Activated CD8-positive, alpha-beta memory T cell treated with anti-CD3 and anti-CD28 coated beads, Interleukin-2, amount 10 ng/mL, durations not matched to agents 7 days and 5 days (primary cell): ENCODE measurements at places on chromosomes 2 and 18.

GRCh38 chr2:12430407-12431133 lies 286.2 kb upstream of the TRIB2 start:
- DNase-seq: no peak

DNA sequence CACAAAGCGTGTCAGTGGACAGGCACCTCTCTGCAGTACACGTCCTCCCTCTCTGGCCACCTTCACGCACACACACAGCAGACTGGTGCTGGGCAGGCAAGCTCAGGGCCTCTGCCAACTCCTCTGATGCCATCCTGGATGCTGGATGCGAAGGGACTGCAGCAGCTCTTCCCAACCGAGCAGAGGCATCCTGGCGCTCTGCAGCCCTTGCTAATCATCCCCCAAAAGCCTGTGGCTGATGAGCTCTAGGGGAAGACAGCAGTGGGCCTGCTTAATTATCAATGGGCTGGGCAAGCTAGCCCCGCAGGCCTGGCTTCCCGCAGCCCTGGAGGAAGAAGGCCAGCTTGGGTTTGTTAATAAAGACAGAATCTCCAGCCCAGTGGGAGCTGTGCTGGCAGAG lies 71.3 kb upstream of the TEX51 start:
- no peak for DNase-seq

- DNase-seq: no peak
These were observed 710 bp downstream of the LMAN2L start for GRCh38 chr2:96739076-96739632.

DNA sequence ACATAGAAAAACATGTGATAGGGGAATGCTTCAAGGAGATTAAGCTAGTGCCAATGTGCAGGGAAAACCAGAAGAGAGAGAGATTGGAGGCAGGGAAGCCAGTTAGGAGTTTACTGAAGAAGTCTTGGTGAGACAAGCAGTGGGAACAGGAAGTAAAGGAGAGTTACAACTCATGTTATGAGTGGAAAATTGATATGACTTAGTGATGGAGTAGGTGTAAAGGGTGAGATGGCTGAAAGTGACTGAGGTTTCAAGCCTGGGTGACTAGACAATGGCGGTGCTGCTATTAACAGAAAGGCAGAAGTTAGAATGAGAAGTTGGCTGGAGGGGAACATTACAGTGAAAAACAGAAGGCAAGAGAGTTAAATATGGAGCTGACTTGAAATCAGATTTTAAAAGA lies 16.5 kb downstream of the DOK1 start:
- no peak for DNase-seq

- DNase-seq: no peak
These were observed 23.4 kb upstream of the CREG2 start for GRCh38 chr2:101410746-101411145.

GRCh38 chr2:21046506-21046905 lies 2.6 kb upstream of the APOB start:
- DNase-seq: no peak

DNA sequence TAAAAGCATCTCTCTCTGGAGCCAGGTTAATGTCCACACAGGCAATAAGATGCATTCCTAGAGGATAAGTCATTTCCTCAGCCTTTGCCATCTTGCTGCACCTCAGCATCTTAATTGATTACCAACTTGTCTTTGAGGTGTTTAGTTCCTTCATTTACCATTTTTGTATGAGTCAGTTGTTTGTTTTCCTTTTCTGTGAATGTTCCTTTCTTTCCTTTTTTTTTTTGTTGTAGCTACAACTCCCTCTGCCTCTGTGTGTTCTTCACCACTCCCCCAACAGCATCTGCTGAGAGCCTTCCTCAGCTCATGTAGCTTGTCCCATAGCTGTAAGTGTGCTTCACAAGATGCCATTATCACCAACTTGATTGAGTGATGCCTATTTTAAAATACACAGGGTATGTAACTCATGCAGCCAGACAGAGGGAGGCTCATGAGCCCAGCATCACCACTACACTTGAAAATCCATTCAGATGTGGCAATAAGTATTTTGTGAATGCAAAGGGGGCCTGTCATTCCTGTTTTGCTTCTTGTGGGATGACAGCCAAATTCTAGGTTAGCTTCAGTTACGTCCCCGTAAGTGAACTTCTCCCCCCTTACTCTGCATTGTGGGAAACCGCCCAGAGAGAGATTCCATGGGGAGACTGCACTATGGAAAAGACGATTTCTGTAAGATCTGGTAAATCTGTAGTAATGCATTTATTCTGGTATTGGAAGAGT lies 315.9 kb upstream of the ZEB2 start:
- no peak for DNase-seq

DNA sequence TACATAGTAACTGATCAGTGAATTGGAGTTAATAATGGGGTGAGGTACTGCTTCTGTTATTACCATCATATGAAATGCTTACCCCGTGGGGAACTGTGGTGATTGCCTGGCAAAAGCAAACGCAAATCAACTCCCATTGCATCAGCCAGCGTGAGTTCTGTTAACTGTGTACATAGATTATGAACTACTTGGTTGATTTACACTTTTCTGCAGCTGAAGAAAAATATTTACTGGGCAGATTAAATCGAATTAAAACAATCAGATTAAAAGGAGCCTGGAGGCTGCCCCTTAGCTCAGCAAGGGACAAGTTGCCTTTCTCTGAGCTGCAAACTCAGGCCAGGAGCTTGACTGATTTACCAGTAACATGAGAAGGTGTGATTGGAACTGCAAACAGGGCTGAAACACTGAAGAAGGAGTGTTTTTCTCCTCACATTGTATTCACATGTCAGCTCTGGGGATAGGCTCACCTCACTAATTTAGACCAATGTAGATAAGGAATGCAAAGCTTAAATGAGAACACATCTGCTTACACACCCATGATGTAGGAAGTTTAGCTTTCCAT lies 220.1 kb downstream of the OSR1 start:
- no peak for DNase-seq

DNA sequence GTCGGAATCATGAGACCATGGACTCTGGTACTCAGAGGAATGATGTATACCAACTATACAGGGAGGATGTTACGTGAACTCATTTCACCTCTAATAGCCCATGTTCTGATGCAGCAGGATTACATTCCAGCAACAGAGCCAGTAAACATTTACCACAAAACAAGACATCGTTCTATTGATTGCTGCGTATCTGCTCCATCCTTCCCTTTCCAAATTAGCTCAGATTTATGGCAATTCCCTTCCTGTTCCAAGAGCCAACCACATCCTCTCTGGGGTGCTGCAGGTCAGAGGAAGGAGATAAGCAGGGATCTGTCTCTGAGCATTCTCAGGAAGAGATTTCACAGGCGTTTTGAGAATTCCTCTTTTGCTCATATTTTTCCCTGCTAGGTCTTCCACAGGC lies 98.3 kb downstream of the KLF7 start:
- DNase-seq: no peak

DNA sequence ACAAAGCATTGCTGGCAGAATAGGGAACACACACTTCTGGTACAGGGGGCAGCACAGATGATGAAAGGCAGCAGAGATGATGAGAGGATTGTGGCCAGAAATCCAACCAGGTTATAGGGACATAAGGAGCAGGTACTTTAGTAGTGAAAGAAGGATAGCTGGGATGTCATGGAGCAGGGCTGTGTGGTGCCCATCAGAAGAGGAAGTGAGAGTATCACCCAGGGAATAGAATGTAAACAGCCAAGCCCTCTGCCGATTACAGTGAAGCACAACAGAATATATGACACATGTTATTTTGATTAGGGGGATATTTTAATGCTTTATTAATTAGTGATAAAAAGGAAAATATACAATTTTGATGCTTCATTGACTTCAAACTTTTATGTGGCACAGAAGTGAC lies 883.4 kb upstream of the CDH2 start:
- DNase-seq: no peak

- no peak for DNase-seq
These were observed 39.5 kb downstream of the ADNP2 start for GRCh38 chr18:80148326-80149199.

DNA sequence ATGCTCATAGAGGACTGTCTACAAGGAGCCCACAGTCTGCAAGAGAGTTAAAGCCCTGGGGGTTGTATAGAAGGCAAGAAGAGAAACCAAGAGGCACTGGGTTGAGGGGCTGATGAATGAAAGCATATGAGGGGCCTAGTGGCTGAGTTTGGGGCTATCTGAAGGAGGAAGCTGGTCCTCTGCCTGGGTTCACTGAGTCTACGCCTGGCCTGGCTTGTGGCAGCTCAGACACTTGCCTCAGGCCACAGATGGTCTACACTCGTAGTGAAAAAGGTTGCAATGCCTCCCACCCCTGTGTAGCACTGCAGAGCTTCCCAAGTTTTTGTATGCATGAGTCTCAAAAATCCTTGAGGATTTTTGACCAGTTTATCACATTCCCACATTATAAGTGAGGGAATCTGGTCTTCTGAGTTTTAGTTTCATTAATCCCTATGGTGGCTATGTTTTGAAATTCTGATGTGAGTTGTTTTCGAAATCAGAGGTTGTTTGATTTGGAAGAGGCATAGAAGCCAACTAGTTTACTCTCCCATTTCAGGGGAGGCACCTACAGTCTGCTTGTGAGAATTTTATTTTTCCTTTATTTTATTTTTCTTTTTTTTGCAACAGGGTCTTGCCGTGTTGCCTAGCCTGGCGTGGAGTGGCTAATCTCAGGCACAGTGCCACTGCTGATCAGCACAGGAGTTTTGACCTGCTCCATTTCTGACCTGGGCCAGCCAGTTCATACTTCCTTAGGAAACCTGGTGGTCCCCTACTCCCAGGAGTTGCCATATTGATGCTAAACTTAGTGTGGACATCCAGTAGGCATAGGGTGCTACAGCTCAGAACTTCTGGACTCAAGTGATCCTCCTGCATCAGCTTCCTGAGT lies 10.0 kb downstream of the MYCN start:
- DNase-seq: no peak

DNA sequence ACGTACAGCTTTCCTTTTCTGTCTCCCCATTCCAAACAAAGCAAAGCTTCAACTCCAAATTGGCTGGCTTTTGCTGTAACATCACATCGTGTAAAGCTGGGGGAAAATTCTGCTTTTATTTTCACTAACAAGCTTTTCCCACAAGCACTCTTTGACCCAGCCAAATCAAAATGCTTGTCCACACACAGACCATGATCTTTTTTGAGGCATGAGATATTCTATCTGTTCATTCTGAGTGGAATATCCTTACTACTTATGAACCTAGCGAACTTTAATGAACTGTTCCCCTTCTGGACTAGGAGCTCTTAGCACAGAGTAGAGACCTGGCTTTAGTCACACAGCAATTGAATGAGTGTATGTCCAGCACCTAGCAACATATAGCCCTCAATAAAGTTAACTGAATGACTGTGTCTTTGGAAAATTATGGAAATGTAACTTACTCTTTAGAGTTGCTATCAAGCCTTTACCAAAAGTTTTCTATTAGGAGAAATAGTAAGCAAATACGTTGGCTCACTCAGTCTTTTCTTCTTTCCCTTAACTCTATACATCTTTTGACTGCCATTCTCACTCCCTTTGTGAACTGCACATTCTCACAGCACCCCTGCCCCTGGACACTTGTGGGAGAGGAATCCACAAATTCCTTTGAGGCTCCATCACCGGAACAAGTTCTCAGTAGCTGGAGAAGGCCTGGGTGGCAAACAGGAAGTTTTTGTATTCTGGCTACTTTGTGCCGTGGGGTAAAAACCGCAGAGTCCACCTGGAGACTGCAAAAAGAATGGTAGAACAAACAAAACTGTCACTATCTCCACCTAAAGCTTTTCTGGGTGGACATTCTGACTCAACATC lies 1.3 kb upstream of the UBE2E3 start:
- DNase-seq: no peak

GRCh38 chr2:237879058-237879430 lies 19.6 kb downstream of the RAMP1 start:
- DNase-seq: no peak

DNA sequence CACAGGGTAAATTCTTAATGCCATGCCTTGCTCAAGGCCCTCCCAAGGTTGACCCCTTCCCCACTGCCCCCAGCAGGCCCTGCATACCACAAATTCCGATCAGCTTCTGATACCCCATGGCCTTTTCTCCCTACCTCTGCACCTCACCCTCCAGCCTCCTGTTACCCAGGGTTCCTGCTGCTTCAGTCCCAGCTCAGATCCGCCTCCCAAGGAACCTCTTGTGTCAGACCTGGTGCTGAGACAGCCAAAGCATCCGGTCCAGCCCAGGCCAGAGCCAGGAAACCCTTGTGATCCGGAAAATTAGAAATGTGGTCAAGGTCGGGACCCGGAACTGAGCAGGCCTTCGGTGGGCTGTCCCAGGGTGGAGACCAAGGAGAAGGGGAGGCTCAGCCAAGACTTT lies 231.3 kb downstream of the BCL2 start:
- no peak for DNase-seq

GRCh38 chr2:182048088-182048487 lies 62.4 kb downstream of the PPP1R1C start:
- DNase-seq: no peak

DNA sequence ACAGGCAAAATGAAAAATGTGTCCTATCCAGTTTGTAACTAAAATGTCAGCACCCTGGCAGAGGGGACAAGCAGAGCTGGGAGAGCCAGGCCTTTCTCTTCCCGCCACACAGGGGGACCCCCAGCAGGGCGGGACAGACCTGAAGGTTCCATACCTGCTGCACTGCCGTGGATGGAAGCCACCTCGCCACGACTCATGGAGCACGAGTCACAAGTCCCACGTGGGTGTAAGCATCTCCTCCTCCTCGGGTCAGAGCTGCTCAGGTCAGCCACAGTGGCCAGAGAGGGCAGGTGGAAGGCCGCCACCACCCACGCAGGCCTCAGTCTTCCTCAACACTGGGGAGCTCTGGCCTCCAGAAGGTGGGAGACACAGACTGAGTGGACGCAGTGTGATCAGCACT lies 21.0 kb downstream of the C1QL2 start:
- DNase-seq: no peak

DNA sequence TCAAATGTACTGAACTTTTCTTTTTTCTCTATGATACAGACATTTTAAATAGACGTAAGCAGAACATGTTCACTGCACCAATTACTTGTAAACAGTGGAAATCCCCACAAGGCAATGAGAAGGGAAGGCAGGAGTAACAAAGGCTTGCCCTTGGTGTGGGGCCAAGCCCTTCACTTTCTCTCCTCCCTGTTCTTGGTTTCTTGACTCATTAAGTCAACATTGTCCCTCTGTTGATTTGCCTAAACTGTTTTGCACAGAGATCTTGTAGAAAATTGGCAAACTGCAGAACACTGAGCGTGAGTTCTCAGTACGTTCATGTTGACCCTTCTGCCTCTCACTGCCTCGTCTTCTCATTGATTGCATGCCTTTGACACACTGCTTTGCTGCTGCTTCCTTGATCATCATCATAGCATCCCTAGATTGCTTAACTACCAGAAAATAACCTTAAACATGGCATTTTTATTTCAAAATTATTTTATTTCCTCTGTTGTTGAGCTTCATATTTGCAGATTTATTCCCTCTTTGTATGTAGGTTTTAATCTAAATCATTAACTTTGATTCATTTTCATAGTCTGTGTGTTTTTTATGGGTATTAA lies 257.7 kb downstream of the PTGR3 start:
- DNase-seq: no peak

- peak; percentile 94 for DNase-seq
These were observed 264.0 kb upstream of the CXCR4 start for GRCh38 chr2:136381722-136382633.

- no peak for DNase-seq
These were observed 129.3 kb downstream of the PRKCE start for GRCh38 chr2:45780541-45781463.
